ENCODE measurements at places on chromosomes 3 and 15.

GRCh38 chr3:2934541-2934940 is 175.6 kb downstream of the IL5RA start:
- DNase-seq = no peak

DNA sequence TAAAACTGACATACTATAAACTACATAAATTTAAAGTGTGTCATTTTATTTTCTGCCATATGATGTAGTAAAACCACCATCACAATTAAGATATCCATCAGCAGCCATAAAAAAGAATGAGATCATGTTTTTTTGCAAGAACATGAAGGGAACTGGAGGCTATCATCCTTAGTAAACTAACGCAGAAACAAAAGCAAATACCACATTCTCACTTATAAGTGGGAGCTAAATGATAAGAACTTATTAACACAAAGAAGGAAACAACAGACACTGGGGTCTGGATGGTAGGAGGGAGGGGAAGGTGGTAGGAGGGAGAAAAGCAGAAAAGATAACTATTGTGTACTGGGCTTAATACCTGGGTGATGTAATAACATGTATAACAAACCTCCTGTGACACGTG is 24.6 kb downstream of the CCDC14 start:
- DNase-seq = no peak

GRCh38 chr3:33777996-33778395 is 20.4 kb upstream of the PDCD6IP start:
- DNase-seq = no peak

- DNase-seq = no peak
These were observed 334.6 kb upstream of the ATP10A start for GRCh38 chr15:26197719-26198118.

GRCh38 chr3:178067721-178068120 is 468.5 kb upstream of the KCNMB2 start:
- DNase-seq = no peak

All from inflammatory macrophage (primary cell).